ENCODE measurements at places on chromosomes 7 and 10.

DNA sequence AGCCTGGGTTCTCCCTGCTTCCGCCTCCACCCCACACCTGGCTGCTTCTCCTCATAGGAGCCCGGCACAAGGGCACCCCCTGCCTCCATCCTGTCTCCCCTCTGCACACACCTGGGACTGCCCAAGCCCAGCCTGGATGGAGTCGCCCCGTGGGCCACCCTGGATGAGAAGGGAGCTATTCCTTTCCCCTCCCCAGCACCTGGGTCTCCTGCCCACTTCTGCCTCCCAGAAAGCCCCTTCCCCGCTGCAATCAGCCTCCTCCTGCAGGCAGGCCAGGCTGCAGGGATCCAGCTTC lies 45.2 kb downstream of the ELFN1 start:
- DNase-seq = no peak

DNA sequence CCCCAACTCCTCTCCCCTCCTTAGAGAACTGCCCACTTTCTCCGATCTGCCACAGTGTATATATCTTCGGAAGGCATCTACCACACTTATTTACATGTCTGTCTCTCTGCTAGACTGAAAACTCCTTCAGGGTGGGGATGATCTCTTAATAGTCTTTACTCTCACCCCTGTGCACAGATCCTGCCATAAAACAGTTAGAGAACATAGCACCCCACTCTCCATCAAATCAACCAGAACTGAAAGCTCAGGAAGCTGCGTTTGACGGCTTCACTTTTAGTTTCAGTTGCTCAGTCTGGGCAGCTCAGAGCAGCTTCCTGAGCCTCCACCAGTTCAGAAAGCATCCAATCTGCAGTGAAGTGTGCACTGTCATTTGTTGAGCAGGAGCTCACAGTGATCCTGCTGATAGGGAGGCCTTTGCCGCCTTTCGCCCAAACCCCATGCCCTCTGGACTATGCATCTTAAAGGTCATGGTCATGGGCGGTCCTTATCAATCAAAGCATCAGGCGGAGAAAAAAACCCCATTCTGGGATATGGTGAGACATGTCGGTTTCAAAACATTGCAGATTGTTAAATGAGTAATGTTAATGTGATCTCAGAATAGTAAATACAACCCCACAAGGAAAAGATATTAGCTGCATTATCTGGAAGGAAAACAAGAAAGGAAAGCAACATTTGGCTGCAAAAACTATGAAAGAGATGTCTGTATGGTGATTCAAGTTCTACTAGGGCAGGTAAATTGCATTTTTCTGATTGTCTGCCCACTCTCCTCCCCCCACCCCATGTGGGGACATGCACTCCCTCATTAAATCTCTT lies 167.1 kb upstream of the ADO start:
- DNase-seq = peak; percentile 39

GRCh38 chr7:94476251-94476840 lies 33.3 kb upstream of the CASD1 start:
- no peak for DNase-seq

DNA sequence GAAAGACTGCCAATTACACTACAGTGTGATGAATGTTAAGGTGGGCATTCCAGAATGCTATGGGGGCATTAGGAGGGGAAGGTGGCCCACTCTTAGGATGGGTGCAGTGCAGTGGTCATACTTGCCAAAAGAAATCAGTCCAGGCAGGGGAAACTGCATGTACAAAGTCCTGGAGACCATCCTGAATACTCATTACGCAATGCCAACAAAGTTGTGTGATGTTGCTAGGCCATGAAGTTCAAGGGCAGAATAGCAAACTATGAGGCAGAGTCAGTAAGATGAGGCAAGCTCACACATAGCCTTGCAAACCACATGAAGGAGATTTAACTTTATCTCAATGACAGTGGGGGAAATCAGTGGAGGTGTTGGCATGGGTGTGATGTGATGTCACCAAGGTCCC lies 49.8 kb upstream of the SLC35B4 start:
- no peak for DNase-seq

DNA sequence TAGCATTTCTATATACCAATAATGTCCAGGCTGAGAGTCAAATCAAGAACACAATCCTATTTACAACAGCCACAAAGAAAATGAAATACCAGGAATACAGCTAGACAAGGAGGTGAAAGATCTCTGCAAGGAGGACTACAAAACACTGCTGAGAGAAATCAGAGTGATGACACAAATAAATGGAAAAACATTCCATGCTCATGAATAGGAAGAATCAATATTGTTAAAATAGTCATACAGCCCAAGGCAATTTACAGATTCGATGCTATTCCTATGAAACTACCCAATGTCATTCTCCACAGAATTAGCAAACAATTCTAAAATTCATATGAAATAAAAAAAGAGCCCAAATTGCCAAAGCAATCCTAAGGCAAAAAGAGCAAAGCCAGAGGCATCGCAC lies 116.8 kb upstream of the ZNF32 start:
- no peak for DNase-seq

DNA sequence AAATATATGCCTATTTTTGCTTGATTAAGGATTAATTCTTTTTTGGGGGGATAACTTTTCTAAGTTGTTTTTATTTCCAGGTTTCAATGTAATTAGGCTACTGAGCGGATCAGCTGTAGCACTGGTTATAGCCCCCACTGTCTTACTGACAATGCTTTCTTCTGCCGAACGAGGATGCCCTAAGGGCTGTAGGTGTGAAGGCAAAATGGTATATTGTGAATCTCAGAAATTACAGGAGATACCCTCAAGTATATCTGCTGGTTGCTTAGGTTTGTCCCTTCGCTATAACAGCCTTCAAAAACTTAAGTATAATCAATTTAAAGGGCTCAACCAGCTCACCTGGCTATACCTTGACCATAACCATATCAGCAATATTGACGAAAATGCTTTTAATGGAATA lies 1.0 kb downstream of the LRRTM3 start:
- DNase-seq = no peak

DNA sequence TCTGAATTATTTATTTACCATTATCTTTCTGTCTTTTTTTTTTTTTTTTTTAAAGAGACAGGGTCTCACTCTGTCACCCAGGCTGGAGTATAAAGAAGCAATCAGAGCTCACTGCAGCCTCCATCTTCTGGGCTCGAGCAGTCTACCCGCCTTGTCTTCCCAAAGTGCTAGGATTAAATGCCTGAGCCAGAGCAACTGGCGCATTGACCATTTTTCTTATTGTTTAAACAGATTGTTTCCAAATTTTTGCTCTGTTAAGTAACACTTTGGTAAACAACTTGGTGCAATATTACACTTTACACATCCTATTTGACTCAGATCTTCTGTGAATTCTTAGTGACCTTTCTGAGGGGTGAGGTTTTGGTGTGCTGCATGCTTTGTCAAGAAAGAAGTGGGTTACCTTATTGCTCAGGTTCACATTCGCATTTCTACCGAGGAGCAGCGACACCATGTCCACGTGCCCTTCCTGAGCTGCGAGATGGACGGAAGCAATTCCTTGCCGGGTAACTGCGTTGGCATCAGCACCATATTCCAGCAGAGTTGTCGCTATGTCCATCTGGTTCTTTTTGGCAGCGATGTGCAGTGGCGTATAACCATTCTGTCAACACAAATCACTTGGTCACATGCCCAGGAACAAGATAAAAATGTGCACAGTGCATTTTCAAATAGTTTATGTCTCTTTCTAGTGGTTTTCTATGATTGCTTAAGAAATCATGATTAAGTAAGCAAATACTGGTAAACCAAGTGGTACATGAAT lies 203.2 kb downstream of the ANK3 start:
- DNase-seq = no peak

- no peak for DNase-seq
Observed at GRCh38 chr7:4702961-4703512, 20.9 kb downstream of the FOXK1 start.

DNA sequence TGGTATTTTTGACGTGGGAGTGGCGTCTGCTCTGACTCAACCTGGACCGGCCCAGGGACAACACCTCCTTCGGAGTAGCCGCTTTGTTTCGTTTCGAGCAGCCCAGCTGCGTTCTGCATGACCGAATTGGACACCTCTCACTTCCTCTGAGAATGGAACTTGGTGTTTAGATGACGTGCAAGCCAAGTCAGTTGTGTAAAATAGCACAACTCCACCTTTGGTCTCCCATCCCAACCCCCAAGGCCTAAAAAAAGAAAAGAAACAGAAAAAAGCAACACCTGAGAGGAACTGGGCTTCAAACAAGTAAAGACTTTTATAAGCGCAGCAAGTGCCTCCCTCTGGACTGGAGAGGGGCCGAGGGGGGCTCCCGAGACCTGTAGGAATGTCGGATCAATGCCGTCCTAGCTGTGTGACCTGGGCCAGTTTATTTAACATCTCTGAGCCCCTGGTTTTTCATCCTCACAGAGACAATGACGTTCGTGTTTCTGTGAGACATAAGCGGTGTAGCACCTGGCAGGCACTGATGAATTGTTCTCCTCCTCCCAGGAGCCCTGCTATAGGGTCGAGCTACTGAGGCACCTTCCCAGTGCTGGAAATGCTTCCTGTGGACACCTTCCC lies 52.0 kb upstream of the SMNDC1 start:
- no peak for DNase-seq

DNA sequence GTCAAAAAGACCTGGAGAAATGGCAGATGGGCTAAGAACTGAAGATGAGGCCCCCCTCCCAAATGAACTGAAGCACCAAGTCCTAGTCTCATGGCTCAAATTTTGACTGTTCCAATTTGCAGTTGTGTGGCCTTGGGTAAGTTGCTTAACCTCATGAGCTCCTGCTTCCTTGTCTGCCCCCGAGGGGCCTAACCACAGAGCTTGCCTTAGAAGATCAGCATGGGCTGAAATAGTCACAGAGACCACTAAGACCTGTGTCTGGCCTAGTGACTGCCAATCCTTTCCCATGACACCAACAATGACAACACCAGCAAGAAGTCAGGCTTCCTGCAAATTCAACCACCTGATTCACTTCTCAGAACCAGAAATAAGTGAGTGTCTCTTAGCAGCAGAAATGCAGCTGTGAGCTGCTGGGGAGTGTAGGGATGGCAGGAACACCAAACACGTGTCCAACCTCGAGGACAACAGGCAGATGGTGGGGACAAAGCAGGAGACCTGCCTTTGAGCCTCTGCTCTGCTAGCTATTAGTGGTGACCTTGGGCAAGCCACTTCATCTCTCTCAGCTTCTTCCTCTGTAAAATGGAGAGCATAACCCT lies 23.7 kb downstream of the CRHR2 start:
- peak; percentile 35 for DNase-seq

- no peak for DNase-seq
Observed at GRCh38 chr7:103120362-103120761, 28.5 kb downstream of the NAPEPLD start.

DNA sequence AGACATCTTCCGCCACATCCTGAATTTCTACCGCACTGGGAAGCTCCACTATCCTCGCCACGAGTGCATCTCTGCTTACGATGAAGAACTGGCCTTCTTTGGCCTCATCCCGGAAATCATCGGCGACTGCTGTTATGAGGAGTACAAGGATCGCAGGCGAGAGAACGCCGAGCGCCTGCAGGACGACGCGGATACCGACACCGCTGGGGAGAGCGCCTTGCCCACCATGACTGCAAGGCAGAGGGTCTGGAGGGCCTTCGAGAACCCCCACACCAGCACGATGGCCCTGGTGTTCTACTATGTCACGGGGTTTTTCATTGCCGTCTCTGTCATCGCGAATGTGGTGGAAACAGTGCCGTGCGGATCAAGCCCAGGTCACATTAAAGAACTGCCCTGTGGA lies 1.9 kb downstream of the KCND2 start:
- DNase-seq = no peak

- DNase-seq = no peak
Observed at GRCh38 chr10:105192861-105193260, 551.8 kb downstream of the SORCS3 start.

DNA sequence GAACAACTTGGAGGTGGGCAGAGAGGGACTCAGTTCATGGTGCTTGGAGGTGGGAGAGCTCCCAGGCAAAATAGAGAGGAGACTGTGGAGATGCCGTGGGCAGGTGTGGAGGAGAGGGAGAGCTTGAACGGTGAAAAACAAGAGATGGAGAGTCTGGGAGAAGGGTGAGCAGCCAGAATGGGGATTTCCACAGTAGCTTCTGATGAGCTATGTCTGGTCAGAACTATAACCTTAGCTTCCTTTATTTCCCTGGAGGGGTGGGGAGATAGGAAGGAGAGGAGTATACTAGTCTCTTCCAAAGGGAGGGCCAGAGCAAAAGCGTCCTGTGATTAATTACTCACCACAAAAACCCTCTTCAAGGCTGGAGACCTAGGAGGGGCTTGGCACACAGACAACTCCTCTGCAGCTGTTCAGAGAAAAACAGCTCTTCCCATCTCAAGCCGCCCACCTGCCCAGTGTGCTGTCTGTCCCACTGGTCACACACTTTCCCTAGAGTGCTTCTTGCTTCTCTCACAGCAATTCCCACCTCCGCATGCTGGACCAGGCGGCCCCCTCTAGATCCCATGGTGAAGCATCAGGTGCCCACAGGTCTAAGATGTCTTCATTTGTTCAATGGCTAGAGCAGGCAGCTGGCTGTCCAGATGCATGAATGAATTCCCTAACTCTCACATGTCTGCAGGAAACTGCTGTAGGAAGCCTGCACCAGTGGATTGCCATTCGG lies 41.9 kb downstream of the TAS2R41 start:
- peak; percentile 22 for DNase-seq

GRCh38 chr7:28855538-28856217 lies 102.5 kb downstream of the TRIL start:
- DNase-seq = peak; percentile 11

GRCh38 chr7:50637725-50638643 lies 72.8 kb upstream of the DDC start:
- DNase-seq = no peak

GRCh38 chr7:113873554-113874151 lies 45.2 kb downstream of the PPP1R3A start:
- DNase-seq = no peak

DNA sequence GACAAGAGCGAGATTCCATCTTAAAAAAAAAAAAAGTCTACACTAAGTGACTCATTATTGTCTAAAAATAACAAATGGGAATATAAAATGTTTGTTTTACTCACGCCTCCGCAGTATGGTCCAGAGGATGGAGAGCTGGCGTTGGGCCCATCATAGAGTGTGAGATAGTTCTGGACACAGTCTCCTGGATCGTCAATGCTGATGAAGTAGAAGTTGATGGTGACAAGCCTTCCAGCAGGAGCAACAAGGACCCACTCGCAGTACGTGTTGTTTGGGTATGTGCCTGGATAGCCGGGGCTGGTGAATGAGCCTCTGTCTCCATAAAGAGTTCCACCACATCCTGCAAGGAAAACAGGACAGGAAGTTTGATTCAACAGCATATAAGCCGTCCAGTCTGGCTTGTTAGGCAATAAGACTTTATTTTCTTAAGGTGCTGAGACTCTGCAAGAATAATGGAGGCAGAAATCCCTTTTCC lies 11.5 kb upstream of the RSU1 start:
- DNase-seq = no peak

DNA sequence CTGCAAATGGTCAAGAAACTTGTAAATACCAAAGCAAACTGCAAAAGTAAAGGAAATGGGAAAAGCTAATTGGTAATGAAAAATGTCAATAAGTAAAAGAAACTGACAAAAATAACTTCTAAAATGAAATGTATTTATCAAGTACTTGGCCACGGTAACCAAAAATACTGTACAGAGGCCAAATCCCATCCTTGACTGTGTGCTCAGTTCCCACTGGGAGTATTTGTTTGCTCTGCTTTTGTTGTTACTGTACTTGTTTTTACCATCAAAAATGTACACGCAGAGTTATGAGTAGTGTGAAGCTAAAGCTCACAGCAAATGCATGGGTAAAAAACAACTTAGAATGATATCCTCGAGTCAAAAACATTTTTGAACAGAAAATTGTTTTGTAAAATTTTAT lies 31.1 kb downstream of the ENKUR start:
- no peak for DNase-seq
